ENCODE measurements at places on chromosomes 1 and 21.

DNA sequence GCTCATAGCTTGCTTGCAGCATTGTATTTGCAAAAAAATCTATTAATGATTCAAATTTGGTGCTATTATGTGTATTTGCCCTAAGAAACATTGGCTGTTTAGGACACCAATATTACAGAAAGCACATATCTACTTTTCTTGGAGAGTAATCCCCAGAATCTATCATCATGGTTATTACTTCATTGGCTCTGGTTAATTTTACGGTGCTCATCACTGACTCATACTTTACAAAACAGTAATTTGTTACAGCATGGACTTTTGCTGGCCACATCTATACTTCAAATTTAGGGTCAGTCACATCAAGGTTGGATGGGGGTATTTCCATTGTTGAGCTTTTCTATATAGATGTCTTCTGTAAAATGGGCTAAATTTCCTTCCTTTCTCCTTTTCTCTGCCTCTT is 45.7 kb downstream of the SH3GLB1 start:
- no peak for DNase-seq

GRCh38 chr1:26296340-26297056 is 9.9 kb downstream of the UBXN11 start:
- DNase-seq = no peak

- DNase-seq = no peak
Observed at GRCh38 chr1:230157420-230158390, 90.7 kb downstream of the GALNT2 start.

DNA sequence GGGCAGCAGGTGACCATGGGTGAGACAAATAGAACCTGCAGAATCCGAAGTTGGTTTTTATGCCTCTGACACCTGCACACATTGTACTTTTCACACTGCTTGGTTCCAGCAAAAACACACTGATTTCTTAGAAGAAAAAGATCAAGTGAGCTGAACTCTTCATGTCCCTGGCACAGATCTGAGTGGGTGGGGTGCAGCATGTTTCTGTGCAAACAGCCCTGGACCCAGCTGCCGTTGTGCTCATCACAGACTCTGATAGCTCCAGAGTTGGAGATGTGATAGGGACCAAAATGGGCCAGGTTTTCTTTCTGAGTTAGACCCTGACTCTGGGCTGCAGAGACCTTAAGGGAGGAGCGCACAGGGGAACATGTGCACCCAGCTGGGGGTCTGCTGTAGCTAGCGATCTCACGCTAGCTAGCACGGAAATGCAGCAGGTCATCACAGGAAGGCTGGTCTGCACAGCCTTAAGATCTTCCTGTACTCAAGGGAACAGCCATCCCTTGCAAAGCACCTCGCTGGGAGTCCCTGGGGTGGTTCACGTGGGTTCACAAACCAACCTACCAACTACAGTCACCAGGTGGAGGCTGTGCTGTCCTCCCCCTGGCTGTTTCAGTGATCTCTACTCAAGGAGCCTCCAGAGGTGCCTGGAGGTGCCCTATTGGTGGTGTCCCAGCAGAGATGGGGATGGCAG is 291.1 kb downstream of the PTPRU start:
- no peak for DNase-seq

DNA sequence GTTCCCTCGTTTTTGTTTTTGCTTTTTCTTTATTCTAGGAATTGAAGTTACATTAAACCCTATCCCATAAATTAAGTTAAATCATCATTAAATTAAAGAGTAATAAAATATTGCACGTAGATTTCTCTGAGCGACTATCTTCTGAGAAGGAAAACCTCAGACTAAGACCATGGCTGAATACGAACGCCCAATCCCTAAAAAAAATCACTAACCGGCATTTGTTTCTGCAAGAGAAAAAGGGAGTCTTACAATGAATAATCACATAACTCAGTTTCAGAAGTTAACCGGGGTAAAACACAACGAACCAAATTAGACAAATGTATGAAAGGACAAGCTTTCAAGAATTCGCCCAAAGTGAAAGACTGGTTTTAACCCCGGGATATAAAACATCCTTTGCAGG is 1.3 kb downstream of the PIK3R3 start:
- DNase-seq = no peak

DNA sequence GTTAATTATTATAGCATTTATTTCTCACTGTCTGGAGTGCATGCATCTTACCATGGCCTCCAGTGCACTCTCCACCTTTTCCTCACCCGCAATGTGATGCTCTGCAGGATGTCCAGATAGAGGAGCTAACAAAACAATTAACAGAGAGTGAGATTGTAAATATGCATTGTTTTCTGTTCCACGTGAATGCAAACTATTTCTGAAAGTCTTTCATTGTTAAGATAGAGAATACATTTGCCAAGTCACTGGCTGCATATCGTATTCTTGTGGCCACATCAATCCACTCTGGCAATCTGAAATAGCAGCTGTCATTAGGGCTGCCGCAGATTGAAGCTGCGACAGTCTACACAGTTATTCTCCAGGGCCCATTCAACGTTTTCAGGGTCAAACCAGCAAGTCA is 143.8 kb downstream of the DUSP10 start:
- DNase-seq = no peak

All from CD4-positive, alpha-beta T cell treated with Interleukin-15 for 4 hours (primary cell).